Hindlimb muscle (tissue), 1 donor: ENCODE measurements at places on chromosomes 16 and 17. TPM values are rescaled to one million over a fixed set of nuclear protein-coding genes. Genes with fewer than 3 reads are reported as not detected.

The VMO1 gene
- polyA plus RNA-seq = 4.7 TPM

DNA sequence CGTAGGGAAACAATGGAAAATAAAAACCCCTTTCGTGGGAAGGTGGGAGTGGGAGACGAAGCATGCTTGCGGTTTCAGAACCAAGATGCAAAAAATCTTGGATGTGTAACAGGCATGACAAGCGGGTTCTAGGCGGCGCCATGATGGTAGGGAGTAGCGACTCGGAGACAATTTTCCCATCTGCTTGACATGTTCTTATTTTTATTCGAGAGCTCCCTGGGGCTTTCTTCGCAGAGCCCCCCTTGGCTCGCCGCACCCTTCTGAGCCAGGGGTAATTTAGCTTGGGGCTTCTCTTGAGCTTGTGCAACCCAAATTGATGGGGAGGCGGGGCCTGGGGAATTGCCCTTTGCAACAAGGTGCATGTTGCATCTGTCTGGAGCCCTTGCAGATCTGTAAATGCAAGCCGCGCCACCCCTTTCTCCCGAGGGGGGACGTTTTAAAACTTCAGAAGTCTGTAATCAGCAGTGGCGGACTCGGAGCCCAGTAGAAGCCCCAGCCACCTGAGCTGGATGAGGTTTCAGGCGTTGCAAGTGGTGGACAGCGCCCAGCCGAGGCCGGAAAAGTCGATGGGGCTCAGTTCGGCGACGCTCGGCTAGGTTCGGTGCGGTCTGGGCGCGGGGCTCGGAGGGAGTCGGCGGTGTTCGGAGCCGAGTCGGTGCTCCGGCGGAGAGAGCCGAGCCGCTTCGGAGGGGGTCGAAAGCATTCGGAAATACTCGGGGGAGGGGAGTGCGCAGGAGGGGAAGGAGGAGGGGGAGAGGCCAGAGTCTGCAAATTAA lies 2.9 kb downstream of the GNAO1 start:
- DNase-seq = peak; percentile 87

DNA sequence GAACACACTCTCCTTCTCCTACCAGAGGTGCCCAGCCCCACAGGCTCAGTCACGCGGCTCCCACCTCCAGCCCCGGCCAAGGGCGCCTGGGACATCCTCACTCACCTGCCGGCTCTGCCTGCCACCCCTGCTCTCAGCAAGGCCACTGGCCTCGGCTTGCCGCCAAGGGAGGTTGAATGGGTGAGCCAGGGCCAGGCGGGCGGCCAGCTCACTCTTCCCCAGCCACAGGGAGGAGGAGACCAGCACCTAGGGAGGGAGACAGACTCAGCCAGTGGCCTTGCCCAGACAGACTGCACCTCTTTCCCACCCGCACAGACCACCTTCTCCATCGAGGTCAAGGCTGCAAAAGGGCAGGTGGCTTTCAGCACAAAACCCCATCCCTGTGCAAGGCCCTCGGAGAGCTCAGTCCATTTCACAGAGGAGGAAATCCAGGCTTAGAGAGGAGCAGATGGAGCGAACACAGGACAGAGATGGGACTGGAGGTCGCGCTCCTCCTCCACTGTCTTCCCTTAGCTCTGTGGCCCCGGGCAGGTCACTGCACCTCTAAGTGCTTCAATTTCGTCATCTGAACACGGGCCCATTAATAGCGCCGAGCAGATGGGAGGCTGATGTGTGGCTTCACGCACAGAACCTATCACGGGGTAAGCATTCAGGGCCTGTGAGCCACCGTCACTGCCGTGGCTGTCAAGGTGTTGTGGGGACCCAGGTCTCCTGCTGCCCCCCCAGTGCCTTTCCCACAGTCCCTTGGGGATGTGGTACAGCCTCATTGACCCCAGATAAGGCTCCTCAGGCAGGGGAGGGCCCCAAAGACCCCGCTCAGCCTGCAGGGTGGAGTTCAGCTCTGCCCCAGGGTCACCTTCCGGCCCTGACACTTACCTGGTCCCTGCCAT lies 56.1 kb downstream of the RMI2 start:
- no peak for DNase-seq

DNA sequence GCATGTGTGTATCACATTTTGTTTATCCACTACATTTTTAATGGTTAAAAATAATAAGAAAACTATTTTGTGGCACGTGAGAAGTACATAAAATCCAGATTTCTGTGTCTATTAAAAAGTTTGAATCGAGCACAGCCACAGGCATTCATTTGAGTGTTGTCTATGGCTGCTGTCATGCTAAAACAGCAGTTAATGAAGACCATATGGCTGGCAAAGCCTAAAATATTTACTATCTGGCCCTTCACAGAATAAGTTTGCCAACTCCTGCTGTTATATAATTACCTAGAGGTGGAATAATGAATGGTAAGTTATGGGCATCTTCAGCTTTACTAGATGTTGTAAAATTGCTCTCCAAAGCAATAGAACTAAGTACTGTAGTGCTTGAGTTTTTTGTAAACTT lies 30.5 kb downstream of the TMEM98 start:
- no peak for DNase-seq

The TP53TG3 gene
- polyA plus RNA-seq = not detected

- peak; percentile 40 for DNase-seq
Observed at GRCh38 chr16:68590201-68590994, 51.3 kb downstream of the ZFP90 start.

The MSI2 gene
- 33.6 TPM for polyA plus RNA-seq

DNA sequence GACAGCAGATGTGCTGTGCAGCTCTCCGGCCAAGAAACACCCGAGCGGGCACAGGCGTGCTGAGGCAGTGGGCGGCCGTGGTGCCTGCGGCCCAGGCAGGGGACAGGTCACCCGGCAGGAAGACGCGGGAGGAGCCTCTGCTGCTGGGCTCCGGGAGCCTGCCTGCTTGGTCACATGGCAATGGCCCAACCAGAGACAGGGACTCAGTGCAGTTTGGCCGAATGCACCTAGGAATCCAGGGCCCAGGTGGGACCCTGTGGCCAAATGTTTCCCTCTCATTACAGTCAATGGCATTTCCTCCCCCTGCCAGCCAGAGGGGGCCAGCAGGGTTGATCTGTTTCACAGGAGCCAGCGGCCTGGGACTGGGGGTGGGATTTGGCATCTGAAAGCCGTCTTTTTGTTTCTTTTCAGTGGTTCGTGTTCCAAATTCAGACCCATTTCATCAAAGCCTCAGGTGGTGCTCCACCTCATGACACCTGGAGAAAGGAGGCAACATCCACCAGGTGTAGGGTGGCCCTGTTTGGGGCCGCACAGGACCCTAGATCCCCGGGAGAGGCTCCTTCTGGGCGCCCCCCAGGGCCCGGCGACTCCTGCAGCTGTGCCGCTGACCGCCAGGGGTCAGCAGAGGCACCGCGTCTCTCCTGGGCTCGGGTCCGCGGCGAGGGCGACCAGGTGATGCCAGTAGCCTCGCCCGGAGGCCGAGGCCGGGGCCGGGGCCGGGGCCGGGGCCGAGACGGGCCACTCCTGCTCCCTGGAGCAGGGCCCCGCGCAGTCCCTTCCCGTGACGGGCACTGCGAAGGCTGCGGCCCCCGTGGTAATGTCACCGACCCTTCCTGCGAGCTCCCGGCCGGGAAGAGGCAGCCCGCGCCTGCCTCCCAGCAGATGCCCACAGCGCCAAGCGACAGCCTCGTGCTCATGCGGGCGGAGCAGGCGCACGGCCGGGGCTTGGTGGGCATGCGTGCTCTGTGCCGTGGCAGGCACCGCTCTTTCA lies 118.5 kb downstream of the C16orf78 start:
- DNase-seq = peak; percentile 69

DNA sequence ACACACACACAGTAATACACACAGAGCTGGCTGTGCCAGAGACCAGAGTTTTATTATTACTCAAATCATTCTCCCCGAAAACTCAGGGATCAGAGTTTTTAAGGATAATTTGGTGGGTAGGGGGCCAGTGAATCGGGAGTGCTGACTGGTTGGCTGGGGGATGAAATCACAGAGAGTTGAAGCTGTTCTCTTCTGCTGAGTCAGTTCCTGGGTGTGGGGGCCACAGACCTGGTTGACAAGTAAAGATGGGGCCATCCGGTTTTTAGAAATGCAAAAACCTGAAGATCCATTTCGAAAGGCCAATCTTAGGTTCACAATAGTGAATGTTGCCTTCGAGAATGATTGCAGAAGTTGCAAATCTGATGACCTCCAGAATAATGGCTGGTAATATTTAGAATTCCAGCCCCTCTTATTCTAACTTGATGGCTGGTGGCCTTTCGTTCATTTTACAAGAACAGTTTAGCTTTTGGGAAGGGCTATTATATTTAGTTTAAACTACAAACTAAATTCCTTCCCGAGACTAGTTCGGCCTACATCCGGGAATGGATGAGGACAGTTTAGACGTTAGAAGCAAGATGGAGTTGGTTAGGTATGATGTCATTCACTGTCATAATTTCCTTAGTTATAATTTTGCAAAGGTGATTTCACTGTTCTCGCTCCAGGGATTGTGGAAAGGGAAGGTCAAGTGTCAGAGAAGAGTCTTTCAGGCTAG lies 123.2 kb downstream of the KCNJ18 start:
- DNase-seq = no peak

The SKAP1 gene
- 0.70 TPM for polyA plus RNA-seq

GRCh38 chr17:73657473-73658116 lies 13.3 kb upstream of the SDK2 start:
- no peak for DNase-seq

GRCh38 chr17:323721-324571 lies 28.7 kb downstream of the RPH3AL start:
- no peak for DNase-seq
